Activated CD4-positive, alpha-beta memory T cell treated with anti-CD3 and anti-CD28 coated beads for 36 hours (primary cell): ENCODE measurements at places on chromosomes 11 and 22. TPM values are rescaled to one million over a fixed set of nuclear protein-coding genes. Genes with fewer than 3 reads are reported as not detected.

OR6A2 gene
- total RNA-seq, result not detected

DNA sequence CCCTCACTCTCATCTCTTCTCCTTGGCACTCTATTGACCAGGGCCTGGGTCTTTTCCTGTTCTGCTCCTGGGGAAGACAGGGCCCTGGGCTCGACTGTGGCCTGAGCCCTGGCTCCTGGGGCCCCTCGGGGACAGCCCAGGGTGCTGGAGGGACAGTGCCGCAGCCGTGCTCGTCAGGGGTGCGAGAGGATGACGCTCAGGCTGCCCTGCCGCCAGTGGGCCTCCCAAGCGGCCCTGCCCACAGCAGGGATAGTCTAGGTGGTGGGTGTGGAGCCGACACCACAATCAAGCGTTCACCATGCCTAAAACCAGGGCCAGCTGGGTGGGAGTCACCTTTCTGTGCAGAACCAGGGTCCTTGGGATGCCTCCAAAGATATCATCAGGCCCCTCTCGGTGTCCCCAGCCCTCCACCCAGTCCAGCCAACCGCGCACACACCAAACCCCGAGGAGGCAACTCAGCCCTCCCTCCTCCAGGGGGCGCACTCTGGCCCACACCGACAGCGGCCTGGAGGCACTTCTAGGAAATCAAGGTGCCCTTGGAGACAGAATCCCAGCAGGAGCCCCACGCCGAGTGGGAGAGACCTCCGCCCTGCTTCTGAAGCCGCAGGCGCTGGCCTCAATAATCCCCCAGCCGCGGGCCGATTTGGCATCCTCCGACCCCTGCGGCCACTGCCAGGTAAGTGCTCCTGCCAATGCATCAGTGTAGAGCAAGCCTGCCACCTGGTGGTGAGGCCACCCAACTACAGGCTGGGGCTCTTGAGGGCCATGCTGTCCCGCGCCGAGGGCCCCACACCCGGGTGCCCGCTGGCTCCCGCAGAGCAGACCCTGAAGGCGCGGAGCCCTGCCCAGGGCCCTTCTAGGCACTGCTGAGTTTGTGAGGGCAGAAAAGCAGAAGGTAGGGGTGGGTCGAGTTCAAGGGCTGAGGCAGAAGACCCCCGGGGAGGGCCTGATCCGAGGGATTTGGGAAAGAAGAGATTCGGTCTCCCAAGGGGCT, 496.4 kb downstream of the BUD13 start:
- DNase-seq, result peak; percentile 85

MRPL21 gene
- 86.0 TPM for total RNA-seq

IGSF22 gene
- total RNA-seq, result 0.85 TPM

- no peak for DNase-seq
Observed at GRCh38 chr11:21634956-21635355, 557.9 kb upstream of the ANO5 start.

DNA sequence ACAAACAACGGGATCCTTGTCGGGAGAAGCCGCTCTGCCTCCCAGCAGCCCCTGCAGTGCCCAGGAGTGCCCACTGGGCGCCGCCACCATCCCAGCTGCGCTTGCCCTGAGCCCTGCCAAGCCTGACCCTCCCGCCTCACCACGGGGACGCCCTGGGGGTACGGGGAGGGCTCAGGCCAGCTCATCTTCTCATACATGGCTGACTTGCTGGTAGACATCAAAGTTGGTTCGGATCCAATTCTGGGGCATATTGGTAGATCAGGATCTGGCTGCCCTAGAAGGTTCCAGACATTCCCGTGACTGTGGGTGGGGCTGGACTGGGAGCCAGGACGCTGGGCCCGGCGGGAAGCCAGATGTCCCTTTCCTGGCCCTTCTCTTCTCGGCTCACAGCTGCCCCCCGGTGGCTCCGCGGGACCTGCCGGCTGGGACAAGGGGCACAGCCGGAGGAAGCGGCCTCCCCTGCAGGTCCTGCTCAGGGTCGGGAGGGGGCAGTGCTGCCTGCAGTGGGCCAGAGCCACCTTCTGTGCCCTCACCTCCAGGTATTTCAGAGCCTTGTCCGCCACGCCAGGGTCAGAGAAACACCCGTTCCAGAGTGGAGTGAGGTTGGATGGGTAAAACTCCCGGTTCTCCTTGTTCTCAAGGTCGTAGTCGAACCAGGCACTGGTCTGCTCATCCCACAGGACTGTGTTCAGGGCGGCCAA, 10.6 kb upstream of the TREH start:
- peak; percentile 94 for DNase-seq

HEPACAM gene
- total RNA-seq, result not detected

- peak; percentile 49 for DNase-seq
Observed at GRCh38 chr11:12199231-12199948, 89.0 kb downstream of the MICAL2 start.

MS4A12 gene
- not detected for total RNA-seq

NXPE1 gene
- total RNA-seq, result not detected

- no peak for DNase-seq
Observed at GRCh38 chr11:3623767-3624458, 17.9 kb downstream of the ART5 start.

CLDN5 gene
- 0.31 TPM for total RNA-seq

SLCO2B1 gene
- not detected for total RNA-seq

GRCh38 chr11:68002575-68002937, 1.3 kb downstream of the UNC93B1 start:
- DNase-seq, result no peak

DNA sequence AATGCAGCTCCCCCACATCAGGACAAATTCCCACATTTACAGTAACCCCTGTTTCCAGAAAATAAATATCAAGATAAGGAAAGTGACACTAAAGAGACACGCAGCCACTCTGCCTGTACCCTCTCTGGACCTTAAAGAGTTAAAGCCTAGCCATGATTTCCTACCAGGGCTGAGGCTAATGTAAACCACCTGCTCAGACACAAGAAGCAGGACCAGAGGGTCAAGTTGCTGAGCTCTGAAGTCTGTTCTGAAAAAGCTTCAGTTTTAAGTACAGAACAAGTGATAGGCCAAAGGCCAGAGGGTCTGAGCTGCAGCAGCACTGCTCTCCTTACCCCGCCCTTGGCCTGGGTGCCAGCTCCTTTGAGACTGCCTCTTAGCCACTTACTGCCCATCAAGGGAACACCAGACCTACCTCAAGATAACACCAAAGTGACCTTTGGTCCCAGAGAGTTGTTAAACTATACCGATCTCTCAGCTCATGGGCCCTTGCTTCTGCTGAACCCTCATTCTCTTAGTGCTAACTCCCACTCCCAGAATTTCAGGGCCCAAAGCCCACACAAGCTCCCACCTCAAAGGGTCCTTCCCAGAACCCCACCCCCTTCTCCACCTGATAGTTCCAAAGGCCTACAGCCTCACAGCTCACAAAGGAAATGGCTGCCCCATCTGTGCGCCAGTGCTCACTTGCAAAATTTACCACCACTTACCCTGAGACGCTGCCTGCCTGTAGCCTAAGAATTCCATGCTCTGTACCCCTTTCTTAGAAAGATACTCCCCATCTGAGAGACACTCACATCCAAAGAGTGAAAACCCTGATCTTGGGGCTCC, 40.5 kb downstream of the IL18BP start:
- no peak for DNase-seq

DNA sequence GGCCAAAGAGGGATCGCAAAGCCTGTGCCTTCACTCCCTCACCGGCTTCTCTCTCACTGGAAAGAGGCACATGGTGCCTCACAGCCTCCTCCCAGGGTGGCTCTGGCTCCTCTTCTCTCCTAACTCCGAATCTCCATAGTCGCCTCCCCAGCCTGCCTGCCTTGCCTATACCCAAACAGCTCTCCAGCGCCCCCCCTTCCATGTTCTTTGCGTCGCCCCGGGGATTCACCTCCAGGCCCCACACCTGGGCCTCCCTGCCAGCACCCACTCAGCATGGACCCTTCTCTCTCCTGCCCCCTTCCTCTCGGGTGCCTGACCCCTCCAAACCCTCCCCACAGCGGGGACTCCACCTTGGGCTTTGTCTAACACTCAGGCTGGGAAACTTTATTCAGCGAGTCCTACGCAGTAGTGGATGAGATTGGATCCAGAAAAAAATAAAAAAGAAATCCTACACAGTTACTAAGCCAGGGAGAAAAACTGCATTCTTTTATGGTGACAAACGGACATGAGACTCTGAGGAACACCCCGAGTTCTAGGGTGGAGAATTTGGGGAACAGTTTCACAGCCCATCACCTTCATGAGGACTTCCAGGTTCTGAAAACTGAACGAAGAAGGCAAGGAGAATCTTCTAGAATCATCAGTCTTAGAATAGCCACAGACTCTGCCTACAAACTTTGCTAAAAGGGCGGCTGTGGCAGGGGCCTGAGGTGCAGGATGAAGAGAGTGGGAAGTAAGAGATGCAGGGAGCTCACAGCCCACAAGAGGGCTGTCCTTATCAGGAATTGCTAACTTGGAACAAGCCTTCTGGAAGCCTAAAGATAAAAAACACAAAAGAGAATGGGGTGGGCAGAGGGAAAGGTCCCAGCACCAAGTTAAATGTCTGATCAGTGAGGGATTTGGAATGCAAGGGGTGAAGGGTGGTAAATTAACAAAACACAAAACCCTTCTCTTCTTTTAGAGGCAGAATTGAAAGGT, 5.3 kb downstream of the PPM1F start:
- DNase-seq, result no peak

PNPLA5 gene
- not detected for total RNA-seq
